Kidney glomerular epithelial cell (primary cell): ENCODE measurements at places on chromosomes 3 and 15.

GRCh38 chr3:40523781-40524180, 979 bp upstream of the ZNF621 start:
- DNase-seq, result no peak

- peak; percentile 73 for DNase-seq
Observed at GRCh38 chr15:91055548-91056331, 33.3 kb upstream of the VPS33B start.

- no peak for DNase-seq
Observed at GRCh38 chr3:84961011-84961410, 2.2 kb downstream of the CADM2 start.

- DNase-seq, result no peak
Observed at GRCh38 chr3:161690299-161690620, 193.7 kb downstream of the OTOL1 start.

DNA sequence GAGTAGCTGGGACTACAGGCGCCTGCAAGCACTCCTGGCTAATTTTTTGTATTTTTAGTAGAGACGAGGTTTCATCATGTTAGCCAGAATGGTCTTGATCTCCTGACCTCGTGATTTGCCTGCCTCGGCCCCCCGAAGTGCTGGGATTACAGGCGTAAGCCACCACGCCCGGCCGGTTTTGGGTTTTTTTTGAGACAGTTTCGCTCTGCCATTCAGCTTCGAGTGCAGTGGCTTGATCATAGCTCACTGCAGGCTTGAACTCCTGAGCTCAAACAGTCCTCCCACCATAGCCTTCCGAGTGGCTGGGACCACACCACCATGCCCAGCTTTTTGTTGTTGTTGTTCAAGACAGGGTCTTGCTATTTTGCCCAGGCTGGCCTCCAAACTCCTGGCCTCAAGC, 16.0 kb upstream of the SCAP start:
- DNase-seq, result no peak

GRCh38 chr15:65653801-65654521, 32.2 kb downstream of the SLC24A1 start:
- DNase-seq, result peak; percentile 3

DNA sequence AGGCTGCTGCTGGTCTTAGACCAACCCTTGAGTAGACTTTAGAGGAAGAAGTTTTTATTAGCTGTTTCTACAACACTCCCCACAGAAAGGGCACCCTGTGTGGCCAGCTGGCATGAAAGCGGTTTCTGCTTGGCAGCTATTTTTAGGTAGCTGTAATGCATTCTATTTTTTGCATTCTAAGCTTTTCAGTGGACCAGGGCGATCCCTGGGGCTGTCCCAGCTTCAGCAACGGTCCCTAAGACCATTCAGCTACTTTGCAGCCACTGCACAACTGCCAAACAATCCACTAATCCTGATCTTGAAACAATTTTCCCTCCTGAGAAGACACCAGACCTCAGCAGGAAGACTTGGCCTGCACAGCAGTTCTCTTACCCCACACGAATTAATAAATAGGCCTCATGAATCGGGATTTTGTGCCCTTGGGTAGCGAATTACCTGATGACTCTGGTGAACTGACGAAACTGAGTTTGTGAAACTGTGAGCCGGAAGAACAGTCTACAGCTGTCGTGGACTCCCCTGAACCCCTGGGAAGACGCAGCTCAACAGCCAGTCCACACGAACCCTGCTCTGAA, 14.6 kb upstream of the TFRC start:
- no peak for DNase-seq

DNA sequence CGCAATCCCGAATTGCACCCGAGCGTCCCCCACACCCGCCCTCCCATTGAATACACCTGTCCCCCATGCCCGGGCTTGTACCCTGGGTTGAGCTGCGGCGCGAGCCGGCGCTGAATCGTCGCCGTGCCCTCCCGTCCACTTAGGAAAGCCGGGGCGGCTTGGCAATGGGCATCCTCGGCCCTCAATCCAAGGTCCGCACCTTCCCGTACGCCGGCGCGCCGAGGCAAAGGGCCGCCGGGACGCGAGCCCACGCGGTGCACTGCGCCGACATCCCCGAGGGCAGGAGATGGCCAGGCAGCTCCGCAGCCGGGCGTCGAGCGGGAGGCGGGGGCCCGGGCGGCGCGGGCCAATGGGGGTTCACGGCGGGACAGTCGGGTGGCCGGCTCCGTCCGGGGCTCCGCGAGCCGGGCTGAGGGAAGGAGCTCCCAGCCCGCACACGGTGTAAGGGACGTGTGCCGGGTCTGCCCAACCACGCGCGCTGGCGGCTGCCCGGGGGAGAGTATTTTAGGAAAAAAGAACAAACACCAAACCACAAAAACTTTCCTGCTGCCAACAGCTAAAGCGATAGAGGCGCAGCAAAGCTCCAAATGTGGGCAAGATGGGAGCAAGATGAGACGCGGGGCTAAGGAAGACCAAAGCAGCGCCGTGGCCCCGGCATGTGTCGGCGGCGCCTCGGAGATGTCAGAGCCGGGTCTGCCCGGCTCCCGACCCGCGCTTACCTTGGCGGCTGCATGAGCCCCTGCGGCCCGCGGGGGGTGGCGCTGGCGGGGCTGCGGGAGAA, 621 bp downstream of the RGMA start:
- no peak for DNase-seq

GRCh38 chr3:158831861-158832260, 30.0 kb downstream of the MFSD1 start:
- no peak for DNase-seq

DNA sequence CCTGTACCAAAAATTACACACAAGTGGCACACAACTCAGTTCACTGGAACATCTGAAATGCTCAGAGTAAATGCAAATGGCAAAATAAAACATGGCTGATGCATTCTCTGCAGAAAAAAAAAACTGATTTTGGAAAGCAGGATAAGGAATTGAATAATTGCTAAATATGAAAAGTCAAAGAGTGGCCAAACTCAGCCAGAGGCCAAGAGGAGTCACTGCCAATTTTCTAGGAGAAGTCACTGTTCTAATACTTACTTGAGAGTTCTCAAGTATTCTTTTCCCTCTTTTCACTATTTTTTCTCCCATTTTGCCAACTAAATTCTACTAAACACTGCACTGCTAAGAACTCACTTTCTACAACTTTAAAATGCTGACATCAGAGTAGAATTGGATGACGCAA, 1018.6 kb downstream of the TUSC7 start:
- no peak for DNase-seq

- no peak for DNase-seq
Observed at GRCh38 chr3:99966662-99967416, 147.5 kb downstream of the FILIP1L start.

GRCh38 chr3:124298301-124298700, 306.4 kb upstream of the ROPN1 start:
- no peak for DNase-seq

DNA sequence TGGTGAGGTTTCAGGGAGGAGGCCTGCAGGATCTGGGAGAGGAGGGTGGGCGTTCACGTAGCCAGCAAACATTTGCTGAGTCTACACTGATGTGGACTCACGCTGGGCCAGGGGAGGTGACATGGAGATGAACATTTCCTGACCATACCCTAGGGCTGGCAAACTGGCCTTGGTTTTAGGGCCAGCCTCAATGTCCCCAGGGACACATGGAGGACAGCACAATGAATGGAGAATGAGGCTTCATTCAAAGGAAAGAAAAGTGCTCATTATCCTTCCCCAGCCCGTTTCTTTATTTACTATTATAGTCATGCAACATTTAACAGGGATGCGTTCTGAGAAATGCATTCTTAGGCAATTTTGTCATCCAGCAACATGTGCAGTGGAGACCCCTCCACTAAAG, 26.8 kb downstream of the ACAN start:
- no peak for DNase-seq

GRCh38 chr3:134111616-134112015, 81.9 kb upstream of the SLCO2A1 start:
- DNase-seq, result no peak

GRCh38 chr15:72464251-72464650, 9.9 kb upstream of the ARIH1 start:
- DNase-seq, result no peak

DNA sequence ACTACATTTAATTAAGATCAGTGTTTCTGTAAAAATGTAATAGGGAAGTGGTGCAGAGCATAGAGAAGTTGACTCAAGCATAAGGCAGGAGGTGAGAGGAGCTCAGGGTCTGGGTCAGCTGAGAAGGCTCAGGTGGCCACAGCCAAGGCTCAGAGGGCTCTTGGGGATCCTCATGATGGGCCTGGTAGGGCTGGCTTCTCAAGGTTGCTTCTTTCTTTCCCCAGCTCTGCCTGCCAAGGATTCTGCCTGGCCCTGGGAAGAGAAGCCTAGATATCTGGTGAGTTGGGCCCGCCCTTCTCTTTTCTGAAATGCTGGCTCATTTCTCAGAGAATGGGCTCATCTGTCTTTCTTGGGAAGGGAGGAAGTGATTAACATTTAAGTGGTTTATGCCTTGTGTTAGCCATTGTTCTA, 6.5 kb downstream of the ZNF589 start:
- peak; percentile 12 for DNase-seq

GRCh38 chr3:47423548-47424145, 42.8 kb downstream of the PTPN23 start:
- DNase-seq, result no peak

DNA sequence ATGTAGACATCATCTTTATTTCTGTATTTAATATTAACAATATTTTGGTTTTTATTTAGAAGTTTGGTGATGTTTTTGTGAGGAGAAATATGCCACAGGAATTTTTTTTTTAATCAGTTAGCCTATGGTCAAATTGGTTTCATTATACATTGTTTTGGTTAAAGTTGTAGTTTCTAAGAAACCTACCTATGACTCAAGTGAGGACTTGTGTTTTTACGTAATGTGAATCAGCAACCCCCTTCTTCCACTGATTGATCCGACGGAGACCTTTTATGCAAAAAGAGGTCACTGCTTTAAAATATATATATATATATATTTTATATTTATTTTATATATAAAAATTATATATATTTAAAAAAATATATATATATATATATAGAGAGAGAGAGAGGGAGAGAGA, 698.1 kb downstream of the FHIT start:
- no peak for DNase-seq
